Osteoblast (primary cell): ENCODE measurements at places on chromosomes 11 and 22. TPM values are rescaled to one million over a fixed set of nuclear protein-coding genes. Genes with fewer than 3 reads are reported as not detected.

- DNase-seq: no peak
Observed at GRCh38 chr11:10728789-10729472, 22.1 kb upstream of the CTR9 start.

GRCh38 chr11:70631624-70632047 lies 233.3 kb downstream of the CTTN start:
- DNase-seq: peak; percentile 34

DNA sequence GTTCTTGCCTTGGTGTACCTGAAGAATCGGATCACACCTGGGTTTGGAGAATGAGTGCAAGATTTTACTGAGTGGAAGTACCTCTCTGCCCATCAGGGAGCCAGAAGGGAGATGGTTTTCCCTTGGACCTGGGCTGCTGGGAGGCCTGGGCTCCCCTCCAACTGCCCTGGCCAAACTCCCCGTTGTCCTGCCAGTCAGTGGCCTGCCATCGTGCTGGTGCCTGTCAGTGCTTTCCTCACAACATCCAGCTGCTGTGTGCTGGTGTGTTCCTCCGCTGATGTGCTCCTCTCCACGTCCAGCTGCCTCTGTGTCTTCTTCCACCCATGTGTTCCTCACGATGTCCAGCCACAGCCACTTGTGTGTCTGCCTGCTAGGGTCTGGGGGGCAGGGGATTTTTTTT lies 87.9 kb upstream of the CLPB start:
- DNase-seq: no peak

DNA sequence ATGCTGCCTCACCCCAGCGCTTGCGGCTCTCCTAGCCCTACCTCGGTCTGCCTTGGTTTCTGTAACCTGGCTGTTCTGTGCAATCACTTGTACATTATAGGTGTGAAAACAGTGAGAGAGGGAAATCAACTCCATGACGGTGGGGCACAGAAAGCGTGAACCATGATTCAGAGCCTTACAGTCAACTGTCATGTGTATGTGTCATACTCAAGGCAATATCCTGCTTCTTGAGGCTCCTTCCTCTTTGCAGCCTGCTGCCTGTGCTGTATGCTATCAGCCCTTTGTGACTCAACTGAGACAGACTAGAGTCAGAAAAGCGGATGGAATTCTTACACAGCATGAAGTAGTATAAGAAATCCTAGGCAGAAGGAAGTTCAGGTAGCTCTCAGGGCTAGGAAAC lies 2.1 kb downstream of the NRIP3 start:
- DNase-seq: peak; percentile 95

The UPB1 gene
- total RNA-seq: under 0.01 TPM in 1 of 2 replicates, not detected in the other

The IGF2 gene
- total RNA-seq: 53.9 and 68.8 TPM in 2 replicates

- DNase-seq: no peak
Observed at GRCh38 chr11:75315439-75315805, 36.0 kb downstream of the ARRB1 start.

GRCh38 chr11:36155770-36156160 lies 133.5 kb downstream of the COMMD9 start:
- DNase-seq: peak; percentile 68

DNA sequence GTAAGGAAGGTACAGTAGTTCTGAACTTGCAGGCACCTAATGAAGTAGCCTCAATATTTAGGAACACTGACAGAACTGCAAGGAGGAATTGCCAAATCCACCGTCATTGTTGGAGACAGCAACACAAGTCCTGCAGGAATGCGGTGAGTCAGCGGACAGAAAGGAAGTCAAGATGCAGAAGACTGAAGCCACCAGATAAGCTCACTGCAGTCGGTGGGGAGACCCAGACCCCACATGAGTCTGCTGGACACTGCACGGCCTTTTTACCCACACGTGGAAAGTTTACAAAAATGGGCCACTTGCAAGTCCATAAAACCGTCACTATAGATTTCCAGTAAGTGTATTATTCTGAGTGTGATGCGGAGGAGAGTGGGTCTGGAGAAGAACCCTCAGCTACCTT lies 1471.6 kb downstream of the TBC1D22A start:
- no peak for DNase-seq

DNA sequence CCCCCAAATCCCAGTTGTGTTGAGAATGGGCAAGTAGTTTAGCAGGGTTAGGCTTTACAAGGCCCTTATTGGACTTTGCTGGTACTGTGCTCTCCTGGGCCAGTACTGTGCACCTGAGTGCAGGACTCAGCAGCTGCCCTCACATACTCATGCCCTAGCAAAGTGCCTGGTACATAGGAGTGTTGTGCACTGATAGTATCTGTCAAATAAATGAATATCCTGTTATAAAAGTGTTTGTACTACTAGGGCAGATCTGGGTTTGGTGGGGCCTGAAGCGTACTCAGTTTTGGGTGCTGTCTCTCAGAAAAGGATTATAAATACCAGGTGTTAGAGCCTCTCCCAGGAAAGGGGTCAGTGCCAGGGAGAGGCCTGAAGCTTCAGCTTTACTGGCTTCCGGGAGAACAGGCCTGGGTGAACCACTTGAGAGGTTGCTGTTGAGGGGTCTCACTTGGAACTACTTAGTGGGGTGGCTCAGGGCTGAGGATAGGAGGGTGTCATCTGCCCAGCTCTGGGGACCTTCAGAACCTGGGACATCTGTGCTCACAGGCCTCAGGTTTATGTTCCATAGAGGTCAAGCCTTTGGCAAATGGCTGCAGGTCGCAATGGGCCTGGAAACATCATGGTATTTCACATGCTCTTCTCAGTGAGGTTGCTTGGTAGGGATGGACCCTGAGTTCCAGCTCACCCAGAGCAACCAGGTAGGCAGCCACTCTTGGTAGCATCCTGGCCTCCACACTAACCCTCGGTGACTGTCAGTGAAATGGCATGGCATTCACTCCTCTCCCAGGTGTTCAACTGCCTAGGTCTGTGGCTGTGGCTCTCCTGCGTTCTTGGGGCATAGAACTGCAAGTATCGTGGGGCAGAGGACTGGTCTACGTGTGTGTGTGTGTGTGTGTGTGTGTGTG lies 106.1 kb downstream of the ZBTB16 start:
- DNase-seq: peak; percentile 62

DNA sequence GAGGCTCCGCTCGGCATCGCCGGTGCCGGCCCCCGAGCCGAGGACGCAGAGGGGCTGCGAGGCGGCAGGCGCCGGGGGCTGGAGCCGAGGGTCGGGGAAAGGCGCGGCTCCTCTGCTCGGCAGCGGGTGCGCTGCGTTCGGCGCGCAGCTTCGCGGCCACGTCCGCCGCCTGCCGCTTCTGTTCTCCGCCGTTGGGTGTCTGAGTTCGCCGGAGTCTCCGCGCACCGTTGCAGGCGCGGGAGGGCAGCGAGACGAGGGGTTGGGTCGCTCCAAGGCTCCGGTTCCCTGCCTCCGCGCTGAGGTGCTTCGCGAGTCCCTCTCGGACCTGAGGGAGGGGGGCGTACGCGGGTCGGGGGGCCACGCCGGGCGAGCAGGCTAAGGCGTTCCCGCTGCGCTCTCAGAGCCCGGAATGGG lies 347 bp downstream of the MN1 start:
- peak; percentile 93 for DNase-seq

The CNGA4 gene
- total RNA-seq: under 0.01 TPM in 2 replicates

DNA sequence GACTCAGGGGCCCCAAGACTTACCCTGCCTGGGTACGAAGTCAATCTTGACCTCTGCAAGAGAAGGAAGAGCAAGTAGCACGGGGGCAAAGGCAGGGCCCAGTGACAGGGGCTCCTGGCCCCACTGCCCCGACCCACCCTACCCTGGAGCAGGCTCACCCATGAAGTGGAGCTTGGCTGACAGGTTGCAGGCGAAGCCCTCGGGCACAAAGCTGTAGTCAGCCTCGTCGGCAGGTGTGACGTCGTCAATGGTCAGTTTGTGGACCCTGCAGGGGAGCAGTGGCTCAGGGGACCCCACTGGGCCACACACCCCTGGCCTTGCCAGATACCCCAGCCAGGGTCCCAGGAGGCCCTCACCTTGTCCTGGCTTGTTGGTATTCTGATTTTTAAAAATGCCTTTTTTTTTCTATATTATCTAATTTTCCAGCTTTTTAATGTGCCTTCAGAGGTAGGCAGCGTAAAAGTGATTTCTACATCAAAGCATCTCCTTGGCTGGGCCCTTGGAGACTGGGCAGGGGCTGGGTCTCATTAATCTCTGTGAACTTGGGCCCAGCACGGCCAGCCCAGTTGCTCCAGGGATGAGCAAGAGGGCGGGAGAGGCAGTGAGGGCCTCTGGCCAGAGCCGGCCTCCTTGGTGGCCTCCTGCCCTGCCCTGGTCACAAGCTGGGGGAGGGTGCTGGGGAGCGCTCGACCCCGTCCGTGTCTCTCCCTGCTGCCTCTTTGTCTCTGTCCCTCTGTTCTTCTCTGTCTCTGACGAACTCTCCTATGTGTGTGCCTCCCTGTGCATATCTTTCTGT lies 11.3 kb downstream of the MYBPC3 start:
- DNase-seq: peak; percentile 65

DNA sequence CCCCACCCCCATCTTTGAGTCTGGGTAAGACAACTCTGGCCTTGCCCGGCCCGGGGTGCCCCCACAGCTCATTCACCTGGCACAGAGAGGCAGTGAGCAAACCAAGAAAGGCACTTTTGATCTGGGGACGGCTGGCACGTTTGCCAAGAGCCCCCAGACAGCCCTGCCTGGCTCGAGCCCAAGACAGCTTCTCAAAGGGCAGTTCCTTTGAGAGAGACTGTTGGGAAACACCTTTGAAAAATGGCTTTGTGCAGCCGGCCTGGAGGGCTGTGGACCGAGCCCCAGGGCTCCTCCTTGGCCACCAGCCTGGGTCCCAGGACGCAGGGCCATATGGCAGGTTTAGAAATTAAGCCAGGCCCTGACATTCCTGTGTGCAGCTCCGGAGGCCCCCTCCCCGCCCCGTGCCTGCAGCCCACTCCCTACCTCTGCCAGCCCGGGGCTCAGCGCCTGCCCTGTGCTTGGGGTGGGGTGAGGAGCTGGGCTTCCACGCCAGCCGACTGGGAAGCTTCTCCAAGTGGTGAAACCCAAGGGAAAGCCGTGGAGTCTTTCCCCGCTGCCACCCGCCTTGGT lies 50.2 kb upstream of the SMIM38 start:
- no peak for DNase-seq

GRCh38 chr22:26956371-26956770 lies 299.0 kb downstream of the MIAT start:
- DNase-seq: no peak

- DNase-seq: no peak
Observed at GRCh38 chr11:111347002-111347722, 31.9 kb downstream of the POU2AF1 start.

- no peak for DNase-seq
Observed at GRCh38 chr11:114298710-114299109, 2.5 kb downstream of the NNMT start.

The SYT7 gene
- 3.6 and 6.8 TPM in 2 replicates for total RNA-seq

GRCh38 chr11:42709216-42709615 lies 602.6 kb upstream of the API5 start:
- DNase-seq: no peak

The APOA4 gene
- total RNA-seq: not detected in 2 replicates

The OR5T3 gene
- not detected in 2 replicates for total RNA-seq

DNA sequence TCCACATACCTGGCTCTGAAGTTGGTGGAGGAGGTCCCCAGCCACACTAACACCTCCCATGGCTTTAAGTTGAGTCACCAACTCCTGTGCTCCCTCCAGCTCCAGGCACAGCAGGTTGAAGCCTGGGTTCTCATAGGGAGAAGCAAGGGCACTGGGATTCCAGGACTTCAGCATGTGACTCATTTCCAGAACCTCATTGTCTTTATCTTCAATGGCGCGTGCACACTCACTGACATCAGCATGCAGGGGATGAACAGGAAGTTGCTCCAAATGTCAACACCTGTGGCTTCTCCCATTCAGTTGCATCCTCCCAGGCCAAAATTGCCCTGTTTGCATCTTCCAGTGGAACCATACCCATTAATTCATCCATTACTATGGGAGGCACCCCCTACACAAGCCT lies 5.8 kb upstream of the UBQLNL start:
- DNase-seq: no peak

- peak; percentile 88 for DNase-seq
Observed at GRCh38 chr11:119172513-119172912, 4.0 kb downstream of the NLRX1 start.

DNA sequence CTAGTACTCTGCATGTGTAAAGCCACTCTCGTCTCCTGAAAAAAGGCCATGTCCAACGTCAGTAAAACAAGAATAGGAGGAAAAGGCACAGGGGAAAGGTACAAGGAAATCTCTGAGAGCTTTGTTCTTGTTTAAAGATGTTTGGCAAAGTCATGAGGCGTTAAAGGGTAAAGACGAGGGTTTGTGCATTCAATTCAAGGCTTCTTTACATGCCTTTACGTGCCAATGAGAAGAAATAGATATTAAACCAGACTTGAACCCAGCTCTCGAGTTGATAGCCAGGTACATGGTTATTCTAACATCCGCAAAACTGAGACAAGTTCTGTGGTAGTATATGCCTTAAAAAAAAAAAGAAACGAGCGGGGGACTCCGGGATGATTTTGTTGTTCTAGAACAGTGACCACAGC lies 704 bp upstream of the CFL1 start:
- DNase-seq: no peak

DNA sequence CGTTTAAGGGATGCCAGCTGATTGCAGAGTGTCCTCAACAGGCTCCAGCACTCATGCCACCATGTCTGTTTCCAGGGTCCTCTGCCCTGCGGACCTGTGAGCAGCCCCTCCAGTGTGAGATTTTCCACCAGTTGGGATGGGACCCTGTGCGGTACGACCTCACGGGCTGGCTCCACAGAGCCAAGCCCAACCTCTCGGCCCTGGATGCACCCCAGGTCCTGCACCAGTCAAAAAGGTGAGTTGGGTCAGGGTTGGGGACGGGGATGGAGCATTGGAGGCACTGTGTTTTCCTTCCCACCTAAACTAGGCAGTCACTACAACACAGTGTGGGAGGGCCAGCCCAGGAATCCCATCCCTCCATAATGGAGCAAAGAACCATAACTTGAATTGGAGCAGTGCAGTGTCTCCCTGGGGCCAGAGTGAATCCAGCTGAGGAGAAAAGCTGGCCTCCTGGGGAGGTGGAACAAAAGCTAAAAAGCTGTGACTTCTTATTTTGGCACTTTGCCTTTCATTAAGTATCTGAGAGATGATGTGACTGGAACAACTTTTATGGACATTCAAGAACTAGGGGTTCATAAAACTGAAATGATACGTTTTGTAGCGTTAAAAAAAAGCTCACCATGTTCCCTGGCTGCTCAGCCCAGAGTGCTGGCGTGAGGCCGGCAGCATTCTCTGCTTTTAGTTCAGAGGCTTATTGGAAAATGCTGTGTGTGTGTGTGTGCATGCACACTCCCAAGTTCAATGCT lies 101.8 kb downstream of the MYO18B start:
- no peak for DNase-seq

The ISX gene
- not detected in 2 replicates for total RNA-seq

GRCh38 chr11:88016392-88017170 lies 158.7 kb downstream of the RAB38 start:
- no peak for DNase-seq

GRCh38 chr11:59416613-59417012 lies 9.6 kb downstream of the OR5A2 start:
- no peak for DNase-seq

GRCh38 chr11:15724601-15725000 lies 609.9 kb downstream of the INSC start:
- no peak for DNase-seq

The HDHD5 gene
- 25.6 and 31.8 TPM in 2 replicates for total RNA-seq
